ENCODE measurements at places on chromosomes 7 and 10. TPM values are rescaled to one million over a fixed set of nuclear protein-coding genes. Genes with fewer than 3 reads are reported as not detected.

DNA sequence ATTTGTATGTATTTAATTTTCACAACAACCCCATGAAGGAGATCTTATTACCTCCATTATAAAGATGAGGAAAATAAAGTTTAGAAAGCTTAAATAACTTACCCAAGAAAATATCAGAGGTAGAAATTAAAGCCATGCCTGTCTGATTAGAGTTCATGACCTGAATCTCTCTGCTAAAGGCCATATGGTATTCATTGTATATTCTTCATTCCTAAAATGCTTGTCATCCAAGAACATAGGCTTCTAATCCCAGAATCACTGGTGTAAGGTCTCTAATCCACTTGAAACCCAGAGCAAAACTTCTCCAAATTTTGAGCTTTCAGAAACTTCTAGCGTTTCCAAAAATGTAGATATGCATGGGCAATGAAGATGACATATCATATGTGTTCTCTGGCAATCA is 72.3 kb upstream of the YAE1 start:
- no peak overlapping the region for H3K4me3 ChIP-seq
- H3K36me3 ChIP-seq = no peaks in the 10 kb centered on the region
- no peaks in the 10 kb centered on the region for H3K27me3 ChIP-seq
- H3K27ac ChIP-seq = no peak overlapping the region

GRCh38 chr7:80623503-80624252 is 14.8 kb upstream of the CD36 start:
- no peaks in the 10 kb centered on the region for H3K36me3 ChIP-seq
- no peak for DNase-seq
- H3K4me3 ChIP-seq = no peak overlapping the region

- peak overlapping the region; percentile 26 for H3K27ac ChIP-seq
- no peaks in the 10 kb centered on the region for H3K36me3 ChIP-seq
- peaks cover 4% of the 10 kb centered on the region for H3K4me1 ChIP-seq
- H3K27me3 ChIP-seq = peaks cover 10% of the 10 kb centered on the region
- no peak for DNase-seq
- peak overlapping the region; percentile 77 for H3K4me3 ChIP-seq
These were observed 699 bp downstream of the LHPP start for GRCh38 chr10:124462348-124462695.

DNA sequence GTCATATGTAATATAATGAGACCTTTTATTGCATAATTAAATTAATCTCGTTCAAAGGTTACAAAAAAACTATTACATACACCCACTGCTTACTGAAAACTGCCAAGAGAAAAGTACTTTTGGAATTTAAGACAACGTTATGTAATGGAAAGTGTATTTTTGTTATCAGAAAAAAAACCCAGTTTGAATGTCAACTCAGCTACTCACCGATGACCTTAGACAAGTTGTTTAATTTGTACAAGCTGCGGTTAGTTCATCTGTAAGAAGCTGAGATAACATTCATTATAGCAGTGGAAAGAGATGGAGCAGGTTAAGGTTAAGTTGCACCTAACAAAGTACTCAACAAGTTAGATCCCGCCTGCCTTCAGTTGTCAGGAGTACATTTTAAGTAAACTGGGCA is 1.1 kb downstream of the PSMA2 start:
- H3K27me3 ChIP-seq = no peaks in the 10 kb centered on the region
- H3K4me1 ChIP-seq = peaks cover 8% of the 10 kb centered on the region
- DNase-seq = peak; percentile 86
- H3K27ac ChIP-seq = peak overlapping the region; percentile 84

- peaks cover 2% of the 10 kb centered on the region for H3K4me1 ChIP-seq
- H3K36me3 ChIP-seq = no peaks in the 10 kb centered on the region
- no peak for DNase-seq
- no peak overlapping the region for H3K27ac ChIP-seq
- no peaks in the 10 kb centered on the region for H3K27me3 ChIP-seq
- no peak overlapping the region for H3K4me3 ChIP-seq
These were observed 19.6 kb upstream of the FAM25A start for GRCh38 chr10:87000491-87000890.

GRCh38 chr7:573933-574381 is 54.3 kb upstream of the PDGFA start:
- DNase-seq = no peak
- H3K4me3 ChIP-seq = no peak overlapping the region
- H3K36me3 ChIP-seq = no peaks in the 10 kb centered on the region
- no peaks in the 10 kb centered on the region for H3K27me3 ChIP-seq
- H3K27ac ChIP-seq = no peak overlapping the region

- peaks cover 34% of the 10 kb centered on the region for H3K4me1 ChIP-seq
- H3K36me3 ChIP-seq = no peaks in the 10 kb centered on the region
- no peak overlapping the region for H3K27ac ChIP-seq
- peak; percentile 68 for DNase-seq
- no peaks in the 10 kb centered on the region for H3K27me3 ChIP-seq
- no peak overlapping the region for H3K4me3 ChIP-seq
These were observed 105.5 kb upstream of the ZNF438 start for GRCh38 chr10:31136930-31137885.

- no peaks in the 10 kb centered on the region for H3K4me1 ChIP-seq
- no peak overlapping the region for H3K27ac ChIP-seq
- no peaks in the 10 kb centered on the region for H3K36me3 ChIP-seq
- DNase-seq = no peak
- H3K4me3 ChIP-seq = no peak overlapping the region
These were observed 17.8 kb downstream of the KCP start for GRCh38 chr7:128892521-128893250.

- H3K27me3 ChIP-seq = no peaks in the 10 kb centered on the region
- H3K27ac ChIP-seq = no peak overlapping the region
- no peak for DNase-seq
- peaks cover 62% of the 10 kb centered on the region for H3K36me3 ChIP-seq
- no peak overlapping the region for H3K4me3 ChIP-seq
These were observed 21.4 kb downstream of the SLF2 start for GRCh38 chr10:100934084-100934659.

DNA sequence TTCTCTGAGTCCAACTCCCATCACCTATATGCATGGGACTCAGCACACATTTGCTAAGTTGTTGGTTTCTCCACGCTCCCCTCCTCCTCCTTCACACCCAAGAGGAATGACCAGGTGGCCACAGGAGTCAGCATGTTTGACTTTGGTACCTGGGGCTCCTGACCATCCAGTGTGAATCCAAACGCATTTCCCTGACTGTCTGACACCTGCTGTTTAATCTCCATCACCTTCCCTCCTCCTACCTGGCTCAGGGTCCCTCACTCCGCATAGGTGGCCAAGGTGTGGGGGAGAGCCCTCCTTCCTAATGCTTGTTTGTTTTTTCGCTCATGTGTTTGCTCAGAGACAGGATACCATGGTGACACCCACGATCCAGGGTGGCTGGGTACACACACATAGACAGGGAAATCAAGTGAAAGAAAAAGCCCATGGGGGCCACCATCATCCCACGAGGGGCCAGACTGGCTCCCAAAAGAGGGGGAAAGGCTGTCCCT is 194.9 kb downstream of the KCNMA1 start:
- H3K36me3 ChIP-seq = no peaks in the 10 kb centered on the region
- H3K4me3 ChIP-seq = no peak overlapping the region
- no peak overlapping the region for H3K27ac ChIP-seq
- no peak for DNase-seq
- H3K4me1 ChIP-seq = no peaks in the 10 kb centered on the region
- H3K27me3 ChIP-seq = no peaks in the 10 kb centered on the region

Gene CPVL
- 22.2 TPM for total RNA-seq

Gene CALN1
- total RNA-seq = not detected

Gene ACTR3C
- total RNA-seq = 0.25 TPM

Gene FXYD4
- total RNA-seq = not detected
